NCI-H187 (cell line): ENCODE measurements at places on chromosomes 12 and 14.

GRCh38 chr12:23753628-23754365, 195.7 kb downstream of the SOX5 start:
- no peak for DNase-seq

DNA sequence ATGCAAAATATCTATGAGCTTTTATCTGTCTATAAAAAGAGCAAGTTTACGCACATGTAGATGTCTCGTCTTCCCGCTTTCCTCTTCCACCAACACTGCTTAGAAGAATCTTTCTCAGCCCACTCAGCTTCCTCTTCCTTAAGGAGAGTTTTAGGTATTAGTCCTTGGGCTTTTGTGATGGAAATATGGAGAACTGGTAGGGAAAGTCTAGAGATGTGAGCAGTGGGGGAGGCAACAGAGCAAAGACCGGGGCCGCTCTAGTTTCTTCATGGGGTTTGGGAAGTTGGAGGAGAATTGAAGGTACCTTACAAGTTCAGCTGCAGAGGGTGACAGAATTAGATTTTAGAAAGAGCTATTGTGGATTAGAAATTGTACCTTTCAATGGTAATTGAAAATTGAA, 56.3 kb upstream of the CPNE8 start:
- no peak for DNase-seq

GRCh38 chr14:106872611-106873446, 1346.4 kb downstream of the TMEM121 start:
- DNase-seq: peak; percentile 93

GRCh38 chr12:16300122-16300521, 22.6 kb upstream of the SLC15A5 start:
- DNase-seq: no peak

DNA sequence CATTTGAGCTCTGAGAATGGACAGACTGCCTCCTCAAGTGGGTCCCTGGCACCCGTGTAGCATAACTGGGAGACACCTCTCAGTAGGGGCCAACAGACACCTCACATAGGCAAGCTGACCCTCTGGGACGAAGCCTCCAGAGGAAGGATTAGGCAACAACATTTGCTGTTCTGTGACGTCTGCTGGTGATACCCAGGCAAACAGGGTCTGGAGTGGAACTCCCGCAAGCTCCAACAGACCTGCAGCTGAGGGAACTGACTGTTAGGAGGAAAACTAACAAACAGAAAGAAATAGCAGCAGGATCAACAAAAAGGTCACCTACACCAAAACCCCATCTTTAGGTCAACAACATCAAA, 69.6 kb downstream of the CEP83 start:
- DNase-seq: no peak

DNA sequence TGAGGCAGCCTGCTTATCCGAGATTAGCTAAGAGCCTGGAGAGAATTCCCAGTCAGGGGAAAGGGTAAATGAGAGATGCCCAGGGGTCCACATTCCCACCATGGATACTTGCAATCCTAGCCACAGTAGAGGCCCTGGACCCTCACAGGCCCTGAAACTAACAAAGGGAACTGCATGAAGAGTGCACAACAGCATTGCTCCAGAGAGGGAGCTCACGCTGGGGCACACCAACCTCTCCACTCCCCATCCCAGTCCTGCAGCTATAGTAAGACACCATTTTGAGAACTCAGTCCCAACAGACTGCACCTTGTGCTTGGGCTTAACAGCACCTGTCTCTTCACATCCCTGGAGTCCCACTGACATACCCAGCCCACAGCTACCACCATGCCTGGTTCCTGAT, 30.5 kb downstream of the CEP83 start:
- DNase-seq: no peak

- DNase-seq: no peak
Measured at GRCh38 chr14:97296176-97296575, 499.0 kb downstream of the VRK1 start.

GRCh38 chr14:83208341-83208740, 1674.7 kb upstream of the SEL1L start:
- no peak for DNase-seq

- DNase-seq: no peak
Measured at GRCh38 chr12:49794811-49795653, 33.2 kb downstream of the NCKAP5L start.

- no peak for DNase-seq
Measured at GRCh38 chr12:91126516-91126915, 15.2 kb upstream of the LUM start.

DNA sequence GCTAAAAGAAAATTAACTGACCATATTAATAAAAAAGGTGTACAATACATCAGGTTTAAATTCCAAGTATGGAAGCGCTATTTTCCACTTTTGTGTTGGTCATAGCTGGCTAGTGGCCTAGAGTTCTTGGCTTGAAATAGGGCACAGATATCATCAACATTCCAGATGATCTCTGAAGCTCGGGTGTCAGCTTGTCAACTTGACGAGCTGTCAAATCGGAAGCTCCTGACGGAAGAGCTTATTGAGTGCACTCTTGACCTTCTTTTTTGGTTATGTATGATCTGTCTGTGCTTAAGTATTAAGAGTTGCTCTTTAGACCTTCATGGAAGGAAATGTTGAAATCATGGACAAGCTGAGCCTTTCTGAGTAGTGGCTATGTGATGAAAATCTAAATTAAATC, 177.9 kb downstream of the APAF1 start:
- no peak for DNase-seq

DNA sequence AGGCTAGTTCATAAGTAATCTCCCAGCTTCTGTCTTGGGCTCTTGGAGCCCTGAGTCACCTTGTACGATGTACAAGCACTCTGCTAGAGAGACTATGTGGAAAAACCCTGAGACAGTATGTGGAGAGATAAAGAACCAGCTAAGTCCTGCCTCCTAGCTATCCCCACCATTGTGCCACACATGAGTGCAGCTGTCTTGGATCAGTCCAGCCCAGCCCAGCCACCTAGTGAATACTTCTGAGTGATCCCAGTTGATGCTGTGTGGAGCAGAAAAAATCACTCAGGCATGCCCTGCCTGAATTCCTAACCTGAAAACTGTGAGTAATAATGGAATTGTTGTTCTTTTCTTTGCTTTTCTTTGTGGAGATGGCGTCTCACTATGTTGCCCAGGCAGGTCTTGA, 5.1 kb upstream of the SERPINA6 start:
- DNase-seq: no peak

- no peak for DNase-seq
Measured at GRCh38 chr12:125614058-125614457, 548.8 kb downstream of the AACS start.

DNA sequence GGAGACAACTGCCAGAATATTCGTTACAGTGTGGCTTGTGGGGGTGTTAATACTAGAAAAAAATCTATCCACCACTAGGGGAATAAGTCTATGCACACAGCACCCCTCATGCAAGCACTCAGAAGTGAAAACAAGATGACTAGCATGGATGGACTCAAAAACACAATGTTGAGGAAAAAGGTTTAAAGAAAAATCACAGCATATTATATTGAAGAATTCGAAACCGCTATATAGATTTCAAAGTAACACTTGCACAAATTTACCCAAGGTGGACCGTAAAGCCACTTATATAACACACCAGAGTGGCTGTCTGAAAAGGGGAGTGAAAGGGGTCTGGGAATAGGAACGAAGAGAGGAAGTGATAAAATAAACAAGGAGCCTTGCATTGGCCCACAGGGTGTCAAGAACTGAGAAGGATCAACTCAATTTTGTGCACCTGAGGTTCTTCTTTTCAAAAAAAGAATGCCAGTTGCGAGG, 544 bp downstream of the ABCD4 start:
- DNase-seq: no peak

DNA sequence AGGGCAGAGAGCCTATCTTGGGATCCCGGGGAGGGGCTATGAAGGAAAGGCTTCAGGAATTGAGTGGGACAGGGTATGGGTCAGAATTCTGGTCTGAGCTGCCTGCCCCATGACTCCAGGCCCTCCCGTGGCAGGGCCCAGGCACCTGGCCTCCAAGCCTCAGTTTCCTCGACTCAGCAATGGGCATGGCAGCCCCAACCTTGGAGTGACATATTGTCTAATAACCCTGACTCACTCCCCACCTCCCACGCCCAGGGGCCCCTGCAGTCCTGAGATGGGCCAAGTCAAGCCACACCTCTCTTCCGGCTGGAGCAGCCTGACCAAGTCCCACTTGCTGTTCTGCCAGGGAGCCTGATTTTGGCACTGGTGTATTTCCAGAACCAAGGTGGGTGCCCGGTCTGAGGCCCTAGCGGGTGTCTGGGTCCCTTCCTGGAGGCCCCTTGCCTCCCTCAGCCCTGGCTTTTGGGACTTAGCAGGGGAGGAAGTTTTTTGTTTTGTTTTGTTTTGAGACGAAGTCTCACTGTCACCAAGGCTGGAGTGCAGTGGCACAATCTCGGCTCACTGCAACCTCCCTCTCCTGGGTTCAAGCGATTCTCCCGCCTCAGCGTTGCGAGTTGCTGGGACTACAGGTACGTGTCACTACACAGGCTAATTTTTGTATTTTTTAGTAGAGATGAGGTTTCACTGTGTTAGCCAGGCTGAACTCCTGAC, 40.3 kb upstream of the RCOR1 start:
- no peak for DNase-seq
